Activated naive CD4-positive, alpha-beta T cell treated with anti-CD3 and anti-CD28 coated beads, Interleukin-2, amount 50 U/mL, for 72 hours (primary cell): ENCODE measurements at places on chromosomes 7 and 10.

DNA sequence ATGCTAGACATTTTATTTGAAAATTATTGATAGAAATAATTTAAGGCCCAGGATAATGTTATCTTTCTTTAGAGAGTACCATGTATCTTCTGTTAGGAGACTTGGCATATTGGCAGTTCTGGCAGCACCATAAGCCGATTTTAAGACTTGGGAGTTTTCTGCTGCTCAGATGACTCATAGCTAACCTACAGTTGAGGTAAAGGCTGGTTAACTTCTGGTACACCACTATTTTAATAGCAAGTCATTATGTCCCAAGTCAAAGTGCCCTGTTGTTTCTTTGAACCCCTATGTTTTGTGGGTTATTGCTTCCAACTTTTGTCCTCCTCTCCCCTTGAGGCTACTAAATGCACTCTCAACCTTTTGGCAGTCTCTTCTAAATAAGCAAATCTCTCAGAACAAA lies 25.2 kb downstream of the ATRNL1 start:
- DNase-seq: no peak

- DNase-seq: no peak
Measured at GRCh38 chr10:78529262-78529661, 495.6 kb downstream of the RPS24 start.

- DNase-seq: no peak
Measured at GRCh38 chr10:94041206-94041605, 47.5 kb downstream of the PLCE1 start.

DNA sequence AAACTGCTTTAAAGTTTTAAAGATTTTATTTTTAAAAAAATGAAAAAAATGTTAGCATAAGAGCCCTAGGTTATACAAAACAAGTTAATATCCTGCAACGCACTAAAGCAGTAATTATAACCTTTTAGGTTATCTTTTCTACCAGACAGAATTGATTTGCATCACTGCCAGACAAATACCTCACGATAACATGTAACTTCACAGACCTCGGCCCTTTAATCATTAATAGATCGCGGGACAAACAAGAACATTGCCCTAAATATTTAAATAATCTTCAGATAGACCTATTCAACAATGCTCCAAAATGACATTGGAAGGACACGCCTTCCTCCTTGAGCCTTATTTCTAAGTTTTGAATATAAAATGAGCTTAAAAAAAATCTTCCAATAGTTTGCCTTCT lies 23.8 kb upstream of the C7orf33 start:
- no peak for DNase-seq

GRCh38 chr7:641269-641671 lies 85.2 kb upstream of the DNAAF5 start:
- DNase-seq: no peak
